Stimulated activated CD8-positive, alpha-beta memory T cell treated with anti-CD3 and anti-CD28 coated beads, Interleukin-12 subunit alpha, Interleukin-12 subunit beta, amount 100 ng/mL, for 1 hour (primary cell): ENCODE measurements at places on chromosomes 13 and 19.

GRCh38 chr19:6091771-6092291 lies 18.5 kb downstream of the RFX2 start:
- DNase-seq: no peak

GRCh38 chr19:52296400-52296772 lies 583 bp upstream of the ZNF480 start:
- no peak for DNase-seq

GRCh38 chr13:107006661-107007060 lies 438.7 kb upstream of the ARGLU1 start:
- no peak for DNase-seq

GRCh38 chr13:31835932-31836331 lies 96.6 kb downstream of the RXFP2 start:
- no peak for DNase-seq
